ENCODE measurements at places on chromosomes 12 and 14.

GRCh38 chr12:49708851-49709250 lies 1.6 kb upstream of the FMNL3 start:
- DNase-seq: peak; percentile 26

DNA sequence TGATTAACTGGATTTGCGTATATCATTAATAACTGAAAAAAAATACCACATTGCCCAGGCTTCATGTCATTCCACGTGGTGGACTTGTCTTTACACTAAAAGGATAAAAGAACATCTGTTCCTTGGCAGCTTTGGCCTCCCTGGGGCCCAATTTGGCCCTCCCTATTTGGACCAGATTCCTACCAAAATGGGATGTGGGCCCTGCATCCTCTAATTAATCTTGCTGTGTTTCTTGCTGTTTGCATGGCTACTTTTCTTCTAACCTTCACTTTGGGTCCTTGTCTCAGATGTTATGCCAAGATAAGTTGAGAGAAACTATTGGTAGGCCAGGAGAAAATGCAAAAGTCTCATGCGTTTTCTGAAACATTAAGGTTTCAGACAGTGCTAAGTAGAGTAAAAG lies 57.5 kb downstream of the PTHLH start:
- DNase-seq: peak; percentile 70

DNA sequence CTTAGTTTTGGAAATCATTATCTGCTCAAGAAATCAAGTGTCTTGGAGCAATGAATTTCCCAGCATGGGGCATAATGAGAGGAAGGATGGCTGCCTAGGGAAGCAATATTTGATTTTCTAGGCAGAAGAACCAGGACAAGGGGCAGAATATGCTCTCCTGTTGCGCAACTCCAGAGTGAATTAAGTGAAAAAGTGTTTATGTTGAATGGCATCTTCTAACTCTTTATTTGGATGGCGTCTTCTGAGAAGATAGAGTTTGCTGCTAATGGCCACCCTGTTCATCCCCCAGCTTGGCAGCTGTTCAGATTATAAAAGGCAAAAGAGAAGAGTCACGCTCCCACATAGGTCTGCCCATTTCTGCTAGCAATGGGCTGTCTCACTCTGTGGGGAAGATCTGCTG lies 1278.1 kb downstream of the AACS start:
- no peak for DNase-seq

- DNase-seq: peak; percentile 74
Measured at GRCh38 chr14:95303552-95303951, 16.2 kb downstream of the CLMN start.

- DNase-seq: no peak
Measured at GRCh38 chr12:128872303-128872702, 19.0 kb downstream of the GLT1D1 start.

- DNase-seq: no peak
Measured at GRCh38 chr14:74389980-74390379, 36.0 kb downstream of the SYNDIG1L start.

GRCh38 chr12:124357616-124358015 lies 62.7 kb downstream of the RFLNA start:
- no peak for DNase-seq

DNA sequence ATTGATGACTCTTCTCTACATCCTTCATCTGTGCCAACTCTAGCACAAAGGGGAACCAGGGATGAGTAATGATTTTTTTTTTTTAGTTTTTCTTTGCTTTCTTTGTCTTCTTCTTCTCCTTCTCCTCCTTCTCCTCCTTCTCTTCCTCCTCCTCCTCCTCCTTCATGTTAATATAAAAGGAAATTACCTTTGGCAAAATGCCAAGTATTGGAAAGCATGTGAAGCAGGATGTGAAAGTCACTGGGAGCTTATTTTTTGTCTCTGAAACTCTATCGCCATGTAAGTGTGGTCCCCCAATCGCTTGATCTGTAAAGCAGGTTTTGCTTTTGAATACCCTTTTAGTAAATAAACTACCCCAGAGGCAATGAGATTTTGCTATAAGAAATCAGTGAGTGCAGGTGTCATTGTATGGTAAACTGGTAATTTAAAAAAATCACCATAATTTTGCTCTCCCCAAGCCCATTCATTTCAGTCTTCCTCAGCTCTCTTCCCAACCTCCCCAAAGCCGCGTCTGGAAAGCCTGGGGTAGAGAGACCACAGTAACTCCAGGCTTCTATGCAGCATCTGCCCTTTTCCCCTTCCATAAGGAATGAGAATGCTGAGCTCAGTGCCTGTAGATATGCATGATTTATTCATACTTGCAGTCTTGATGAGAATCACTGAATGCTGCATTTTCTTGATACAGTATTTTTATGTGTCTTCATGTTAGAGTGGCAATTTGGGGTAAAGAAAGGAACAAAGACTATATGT lies 388.7 kb downstream of the TMEM117 start:
- DNase-seq: no peak

- no peak for DNase-seq
Measured at GRCh38 chr12:117109943-117110635, 10.9 kb upstream of the TESC start.

- DNase-seq: no peak
Measured at GRCh38 chr12:129312048-129312447, 458.8 kb downstream of the GLT1D1 start.

- DNase-seq: no peak
Measured at GRCh38 chr14:53526200-53526599, 373.1 kb upstream of the DDHD1 start.

GRCh38 chr14:100587086-100587762 lies at the start of gene BEGAIN:
TSS of gene BEGAIN (minus strand) at chr14:100587417. CDS start at chr14:100587290, 127 bp downstream.
- peak; percentile 72 for DNase-seq

- DNase-seq: no peak
Measured at GRCh38 chr12:44589697-44590096, 286.4 kb downstream of the NELL2 start.

- DNase-seq: no peak
Measured at GRCh38 chr12:13534242-13534641, 337.7 kb downstream of the EMP1 start.

GRCh38 chr12:5227708-5228373 lies 184.2 kb downstream of the KCNA5 start:
- peak; percentile 96 for DNase-seq

DNA sequence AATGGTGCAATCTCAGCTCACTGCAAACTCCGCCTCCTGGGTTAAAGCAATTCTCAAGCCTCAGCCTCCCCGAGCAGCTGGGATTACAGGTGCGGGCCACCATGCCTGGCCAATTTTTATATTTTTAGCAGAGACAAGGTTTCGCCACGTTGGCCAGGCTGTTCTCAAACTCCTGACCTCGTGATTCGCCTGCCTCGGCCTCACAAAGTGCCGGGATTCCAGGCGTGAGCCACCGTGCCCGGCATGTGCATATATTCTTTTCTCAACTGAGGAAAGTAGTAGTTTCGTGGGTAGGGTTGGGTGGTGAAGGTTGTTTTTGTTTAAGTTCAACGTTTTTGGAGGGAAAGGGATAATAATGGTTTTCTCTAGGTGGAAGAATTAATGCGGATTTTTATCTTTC lies 94.2 kb upstream of the CEP83 start:
- DNase-seq: no peak

DNA sequence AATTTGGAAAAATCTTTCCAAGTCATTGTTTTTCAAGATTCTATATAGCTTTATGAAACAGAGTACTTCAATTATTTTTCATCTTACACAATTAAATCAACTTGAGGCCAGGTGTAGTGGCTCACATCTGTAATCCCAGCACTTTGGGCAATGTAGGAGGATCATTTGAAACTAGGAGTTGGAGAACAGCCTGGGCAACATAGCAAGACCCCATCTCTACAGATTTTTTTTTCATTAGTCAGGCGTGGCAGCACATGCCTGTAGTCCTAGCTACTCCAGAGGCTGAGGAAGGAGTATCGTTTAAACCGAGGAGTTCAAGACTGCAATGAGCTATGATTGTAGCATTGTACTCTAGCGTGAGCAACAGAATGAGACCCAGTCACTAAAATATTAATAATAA lies 72.9 kb downstream of the BMP4 start:
- no peak for DNase-seq
